Progenitor cell of endocrine pancreas (in vitro differentiated cells): ENCODE measurements at places on chromosomes 4 and X. TPM values are rescaled to one million over a fixed set of nuclear protein-coding genes. Genes with fewer than 3 reads are reported as not detected.

DNA sequence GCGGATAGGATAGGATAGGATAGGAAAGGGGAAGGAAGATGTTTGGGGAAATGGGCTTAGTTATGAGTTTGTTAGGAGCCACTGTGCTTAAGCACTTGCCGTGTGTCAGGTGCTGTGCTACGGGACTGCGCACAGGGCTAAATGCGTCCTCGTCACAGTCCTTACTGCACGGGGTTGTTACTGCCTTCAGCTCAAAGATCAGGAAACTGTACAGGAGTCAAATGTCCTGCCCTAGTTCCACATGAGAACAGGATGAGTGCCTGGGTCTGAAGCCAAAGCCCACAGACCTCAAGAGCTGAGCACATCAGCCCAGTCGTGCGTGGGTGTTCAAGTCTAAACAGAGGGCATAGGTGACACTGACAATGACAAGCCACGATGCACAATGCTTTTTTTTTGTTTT lies 15.0 kb downstream of the ACSL1 start:
- DNase-seq: no peak

The PLAC8 gene
- 4.7 and 5.9 TPM in 2 replicates for total RNA-seq

The DMRTC1 gene
- 0.60 and 1.8 TPM in 2 replicates for total RNA-seq

The XK gene
- total RNA-seq: 1.1 and 1.2 TPM in 2 replicates

The LIMCH1 gene
- 12.7 and 19.4 TPM in 2 replicates for total RNA-seq

The ARMCX4 gene
- 19.7 and 21.9 TPM in 2 replicates for total RNA-seq

- no peak for DNase-seq
These were observed 28.4 kb downstream of the ANAPC4 start for GRCh38 chr4:25405453-25405852.

GRCh38 chr4:145035494-145036136 lies 62.4 kb downstream of the ANAPC10 start:
- DNase-seq: no peak

GRCh38 chr4:6446130-6446482 lies 26.3 kb downstream of the PPP2R2C start:
- DNase-seq: no peak

- no peak for DNase-seq
These were observed 2329.9 kb downstream of the ARAP2 start for GRCh38 chr4:33914386-33914785.

- DNase-seq: no peak
These were observed 5.2 kb upstream of the KLF8 start for GRCh38 chrX:56226980-56227379.

DNA sequence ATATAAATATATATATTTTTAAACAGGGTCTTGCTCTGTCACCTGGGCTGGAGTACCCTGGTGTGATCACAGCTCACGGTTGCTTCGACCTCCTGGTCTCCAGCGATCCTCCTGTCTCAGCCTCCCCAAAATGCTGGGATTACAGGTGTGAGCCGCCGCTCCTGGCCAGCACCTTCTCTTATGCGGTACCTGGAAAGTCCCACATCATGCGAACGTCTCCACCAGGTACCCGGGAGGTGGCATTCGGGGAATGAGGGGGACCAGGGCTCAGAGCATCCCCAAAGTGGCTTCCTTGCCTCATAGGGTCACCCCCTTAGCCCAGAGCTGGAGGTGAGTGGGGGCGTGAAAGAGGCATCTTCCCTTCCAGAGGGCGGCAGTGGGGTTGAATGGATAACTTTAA lies 84.0 kb upstream of the PPP2R3B start:
- no peak for DNase-seq

DNA sequence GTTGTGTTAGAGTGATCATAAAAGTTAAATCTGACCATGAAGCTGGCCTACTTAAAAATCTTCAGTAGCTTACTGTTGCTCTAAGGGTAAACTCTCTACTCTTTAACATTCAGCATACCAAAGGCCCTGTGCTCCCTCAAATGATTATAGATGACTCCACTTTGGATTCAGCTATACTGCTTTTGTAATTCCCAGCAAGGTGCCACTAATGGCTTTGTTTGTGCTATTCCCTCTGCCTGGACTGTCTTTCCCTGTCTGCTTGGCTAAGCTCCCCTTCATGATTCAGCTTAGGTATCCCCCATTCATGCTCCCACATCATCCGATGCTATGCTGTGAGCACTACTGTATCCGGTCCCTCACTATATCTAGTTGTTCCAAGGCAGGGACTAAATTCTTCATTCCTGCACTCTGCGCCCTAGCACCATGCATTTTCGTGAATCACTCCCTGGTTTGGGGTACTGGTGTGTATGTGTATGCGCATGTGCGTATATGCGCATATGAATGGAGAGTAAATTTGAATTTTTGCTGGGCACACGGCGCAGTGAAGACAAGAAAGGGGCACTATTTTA lies 453 bp upstream of the PBDC1 start:
- no peak for DNase-seq

DNA sequence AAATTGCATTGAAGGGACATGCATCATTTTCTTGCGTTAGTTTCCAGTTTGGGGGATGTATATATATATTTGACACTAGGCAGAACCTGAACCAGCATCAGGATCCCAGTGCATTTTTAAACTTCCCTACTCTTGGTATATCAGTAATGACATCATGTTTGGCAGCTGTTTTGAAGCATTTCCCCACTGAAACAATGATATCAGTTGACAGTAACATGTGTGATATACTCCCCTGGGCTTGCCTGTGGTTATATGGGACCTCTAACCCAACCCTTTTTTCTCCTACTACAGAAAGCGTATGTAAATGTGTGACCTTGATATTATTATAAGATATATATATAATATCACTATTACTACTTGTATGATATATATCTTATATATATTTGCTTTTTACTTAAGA lies 225.9 kb upstream of the CASK start:
- no peak for DNase-seq

The PRRG1 gene
- 1.7 and 2.5 TPM in 2 replicates for total RNA-seq

- DNase-seq: no peak
These were observed 20.6 kb downstream of the SORCS2 start for GRCh38 chr4:7212921-7213320.

The EMD gene
- total RNA-seq: 42.5 and 45.9 TPM in 2 replicates

GRCh38 chr4:78602334-78602733 lies 50.8 kb downstream of the ANXA3 start:
- no peak for DNase-seq

GRCh38 chrX:42536286-42536685 lies 241.7 kb downstream of the PPP1R2C start:
- no peak for DNase-seq

DNA sequence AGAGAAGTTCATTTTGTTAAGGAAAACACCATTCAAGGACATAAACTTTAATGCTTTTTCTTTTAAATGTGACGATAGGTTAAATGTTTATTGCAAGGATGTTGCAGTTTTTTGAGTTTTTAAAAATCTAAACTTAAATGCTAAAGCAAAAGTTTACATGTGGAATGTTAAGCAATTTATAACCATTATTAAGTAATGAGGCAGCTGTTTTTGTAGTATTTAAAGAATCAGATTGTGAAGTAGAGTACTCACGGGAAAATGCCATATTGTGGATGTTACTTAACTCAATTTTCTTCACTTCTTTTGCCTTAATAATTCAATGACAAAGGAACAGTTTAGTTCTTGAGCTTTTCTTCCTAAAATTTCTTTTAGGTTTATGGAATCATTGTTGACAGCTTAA lies 43.5 kb downstream of the UBE2K start:
- no peak for DNase-seq

- no peak for DNase-seq
These were observed 218.1 kb downstream of the ANTXR2 start for GRCh38 chr4:79854856-79855502.

The LDB2 gene
- total RNA-seq: 0.82 TPM in 1 of 2 replicates, not detected in the other

The OPRPN gene
- not detected in 2 replicates for total RNA-seq
